ENCODE measurements at places on chromosomes 13 and 19.

GRCh38 chr13:59301174-59301567 lies 862.6 kb downstream of the DIAPH3 start:
- DNase-seq: no peak

GRCh38 chr19:7811989-7812388 lies 18.0 kb upstream of the EVI5L start:
- no peak for DNase-seq

DNA sequence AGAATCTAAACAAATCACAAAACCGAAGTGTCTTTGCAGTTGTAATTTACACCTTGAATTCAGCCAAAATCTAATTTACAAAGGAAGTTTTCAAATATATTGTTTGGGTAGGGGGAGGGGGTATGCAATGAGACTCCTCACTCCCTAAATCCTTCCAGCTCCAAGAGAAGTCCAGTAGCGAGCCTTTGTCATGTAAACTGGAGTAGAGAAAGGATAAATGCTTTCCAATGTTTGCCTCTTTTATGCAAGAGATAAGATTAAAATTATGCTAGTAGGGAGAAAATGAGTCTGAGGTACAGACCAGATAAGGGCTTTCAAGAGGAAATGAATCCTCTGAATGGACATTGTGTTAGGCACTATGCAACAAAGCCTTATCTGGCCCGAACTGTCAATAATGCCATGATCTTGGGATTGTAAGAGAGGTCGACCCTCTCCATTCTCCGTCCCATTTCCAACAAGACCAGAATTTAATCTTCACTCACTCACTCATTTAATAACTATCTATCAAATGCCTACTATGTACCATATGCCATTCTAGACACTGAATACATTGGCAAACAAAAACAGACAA lies 199.2 kb downstream of the LACC1 start:
- no peak for DNase-seq

GRCh38 chr19:16226184-16226591 lies 28.5 kb downstream of the AP1M1 start:
- DNase-seq: no peak

DNA sequence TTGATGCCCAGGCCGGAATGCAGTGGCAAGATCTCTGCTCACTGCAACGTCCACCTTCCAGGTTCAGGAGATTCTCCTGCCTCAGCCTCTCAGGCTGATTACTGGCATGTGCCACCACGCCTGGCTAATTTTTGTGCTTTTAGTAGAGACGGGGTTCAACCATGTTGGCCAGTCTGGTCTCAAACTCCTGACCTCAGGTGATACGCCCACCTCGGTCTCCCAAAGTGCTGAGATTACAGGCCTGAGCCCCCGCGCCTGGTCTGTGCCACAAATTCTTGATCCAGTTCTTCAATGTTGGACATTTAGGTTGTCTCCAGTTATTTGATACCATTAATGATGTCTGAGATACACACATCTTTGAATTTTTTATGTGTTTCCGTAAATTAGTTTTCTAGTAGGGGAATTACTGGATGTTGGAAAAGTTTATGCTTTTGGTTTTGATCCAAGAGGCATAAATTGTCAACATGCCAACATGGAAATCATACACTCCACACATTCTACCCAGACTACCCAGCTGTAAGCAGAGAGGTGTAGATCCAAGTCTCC lies 525 bp upstream of the COG3 start:
- no peak for DNase-seq

GRCh38 chr19:48490981-48491792 lies 20.4 kb downstream of the LMTK3 start:
- DNase-seq: no peak

DNA sequence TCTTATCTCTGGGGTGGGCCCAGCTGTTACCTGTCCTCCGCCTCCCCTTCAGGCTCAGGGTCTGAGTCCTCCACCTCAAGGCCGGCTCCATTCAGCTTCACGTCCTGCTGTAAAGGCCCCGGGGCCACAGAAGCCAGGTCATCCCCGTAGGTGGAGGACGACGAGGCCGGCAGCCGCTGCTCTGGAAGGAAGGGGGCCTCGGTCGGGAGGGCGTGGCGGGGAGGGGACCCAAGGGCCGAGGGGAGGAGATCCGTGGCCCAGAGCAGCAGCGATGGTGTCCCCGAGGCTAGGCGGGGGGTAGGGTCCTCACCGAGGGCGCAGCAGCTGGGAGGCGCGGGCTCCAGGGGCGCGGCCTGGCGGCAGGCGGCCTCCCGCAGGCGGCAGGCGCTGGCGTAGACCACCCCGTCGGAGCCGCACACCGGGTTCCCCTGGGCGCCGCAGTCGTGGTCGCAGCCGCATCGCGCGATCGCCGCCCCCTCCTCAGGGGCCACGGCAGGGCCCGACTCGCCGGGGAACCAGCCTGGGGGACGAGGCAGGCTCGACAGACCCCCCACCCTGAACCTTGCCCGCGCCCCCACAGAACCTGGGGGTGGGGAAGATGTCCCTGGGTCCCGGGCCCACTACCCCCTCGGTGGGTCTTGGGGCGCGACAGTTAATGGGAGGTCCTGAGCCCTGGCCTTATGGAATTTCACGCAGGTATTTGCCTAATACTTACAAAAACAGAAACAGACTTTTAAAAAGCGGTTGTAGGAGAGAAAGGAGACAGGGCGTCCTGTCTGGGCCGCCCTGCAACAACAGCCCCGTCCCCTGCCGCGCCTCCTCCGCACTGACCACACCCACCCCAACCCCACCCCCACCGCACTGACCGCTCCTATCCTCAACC lies 7.6 kb downstream of the F2RL3 start:
- no peak for DNase-seq

- no peak for DNase-seq
These were observed 9.7 kb downstream of the PRKACA start for GRCh38 chr19:14107581-14108461.

GRCh38 chr13:82800391-82800790 lies 1081.9 kb downstream of the SLITRK1 start:
- no peak for DNase-seq

DNA sequence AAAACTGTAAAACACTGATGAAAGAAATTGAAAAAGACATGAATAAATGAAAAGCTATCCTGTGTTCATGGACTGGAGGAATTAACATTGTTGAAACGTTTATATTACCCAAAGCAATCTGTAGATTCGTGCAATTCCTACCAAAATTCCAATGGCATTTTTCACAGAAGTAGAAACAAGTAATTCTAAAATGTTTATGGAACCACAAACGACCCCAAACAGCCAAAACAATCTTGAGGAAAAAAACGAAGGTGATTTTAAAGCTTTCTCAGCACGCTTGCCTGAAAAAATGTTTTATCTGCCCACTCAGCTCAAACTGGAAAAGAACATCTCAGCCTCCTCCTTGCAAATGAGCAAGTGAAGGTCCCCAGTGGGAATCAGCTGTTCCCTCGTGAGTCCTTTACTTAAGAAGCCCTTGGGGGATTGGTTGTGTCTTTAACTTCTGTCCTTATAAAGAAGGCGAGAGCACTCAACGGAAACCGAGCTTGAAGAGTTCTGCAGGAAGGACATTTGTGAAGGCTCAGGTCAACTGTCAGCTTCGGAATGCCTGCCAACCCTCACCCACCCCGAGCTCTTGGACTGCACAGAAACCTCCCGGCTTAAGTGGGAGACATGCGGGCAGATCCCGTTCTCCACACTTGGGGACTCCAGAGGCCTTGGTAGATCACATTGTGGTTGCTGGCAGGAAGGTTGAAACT lies 256.0 kb upstream of the IRS2 start:
- DNase-seq: no peak

- DNase-seq: no peak
These were observed 529.6 kb downstream of the FGF9 start for GRCh38 chr13:22200440-22200839.

- DNase-seq: no peak
These were observed 126.0 kb downstream of the PCCA start for GRCh38 chr13:100214886-100215285.

DNA sequence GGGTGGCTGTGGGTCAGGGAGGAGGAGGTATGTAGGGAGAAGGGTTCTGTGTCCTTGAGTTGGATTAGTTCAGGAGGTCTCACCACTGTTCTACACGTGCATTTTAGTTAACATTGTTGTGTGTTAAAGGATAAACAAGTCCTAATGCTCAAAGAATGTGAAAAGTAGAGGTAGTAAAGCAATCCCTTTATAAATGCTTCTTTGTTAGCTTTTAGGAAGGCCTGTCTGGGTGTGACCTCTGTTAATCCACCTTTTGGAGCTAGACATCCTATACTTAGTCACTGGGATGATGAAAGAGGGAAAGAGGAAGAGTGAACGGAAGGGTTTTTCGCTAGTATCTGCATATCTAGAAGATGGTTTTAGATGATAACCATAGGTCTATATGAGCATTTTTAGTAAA lies 42.2 kb upstream of the FLT1 start:
- no peak for DNase-seq

DNA sequence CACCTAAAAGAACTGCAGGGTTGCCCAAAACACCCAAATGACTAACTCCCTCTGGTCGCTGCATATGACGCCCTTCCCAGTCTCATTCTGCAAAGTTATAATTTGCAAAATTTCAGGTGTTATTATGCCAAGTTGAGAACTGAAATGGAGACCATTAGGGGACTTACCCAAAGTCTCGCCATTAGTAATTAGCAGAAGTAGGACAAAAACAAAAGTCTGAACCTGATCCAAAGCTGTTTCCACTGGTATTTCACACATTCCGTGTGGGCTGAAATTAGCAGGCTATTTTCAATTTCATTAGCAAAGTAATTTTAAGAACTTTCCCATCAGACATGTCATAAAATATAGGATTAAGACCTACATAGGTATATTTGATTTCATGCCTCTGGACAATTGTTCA lies 6.8 kb downstream of the RUBCNL start:
- no peak for DNase-seq

- DNase-seq: no peak
These were observed 343.9 kb downstream of the OXGR1 start for GRCh38 chr13:96650301-96650886.

DNA sequence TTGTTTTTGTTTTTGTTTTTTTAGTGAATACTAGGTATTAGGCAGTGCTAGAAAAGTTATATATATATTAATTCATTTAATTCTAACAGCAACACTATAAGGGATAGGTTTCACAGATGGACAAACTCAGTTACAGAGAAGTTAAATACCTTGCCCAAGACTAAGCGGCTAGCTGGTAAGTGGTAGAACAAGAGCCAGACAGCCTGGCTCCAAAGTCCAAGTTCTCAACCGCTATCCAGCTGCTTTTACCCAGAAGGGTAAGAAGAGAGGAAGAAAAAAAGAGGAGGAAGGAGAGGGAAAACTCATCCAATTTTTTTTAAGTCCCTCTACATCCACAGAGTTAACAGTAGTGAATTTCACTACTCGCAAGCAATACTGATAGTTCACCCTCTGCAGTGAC lies 217.0 kb downstream of the SPRY2 start:
- DNase-seq: no peak

GRCh38 chr13:37241786-37242185 lies 136.3 kb upstream of the CSNK1A1L start:
- DNase-seq: no peak

DNA sequence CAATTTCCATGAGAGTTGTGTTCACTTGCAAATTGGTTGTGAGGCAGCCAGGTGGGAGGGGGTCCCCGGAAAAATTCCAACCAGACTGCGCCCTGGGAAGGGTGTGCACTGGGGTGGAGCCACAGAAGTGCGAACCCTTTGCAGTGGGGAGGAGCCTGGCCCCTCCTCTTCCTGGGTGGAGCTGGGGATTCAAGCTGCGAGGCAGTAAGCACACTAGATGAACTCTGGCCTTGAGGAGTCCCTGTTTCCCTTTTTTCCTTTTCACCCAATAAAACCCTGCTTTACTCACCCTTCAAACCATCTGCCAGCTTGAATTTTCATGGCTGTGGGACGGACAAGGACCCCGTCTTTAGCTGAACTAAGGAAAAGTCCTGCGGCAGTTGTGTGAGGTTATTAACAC lies 31.0 kb upstream of the MBNL2 start:
- DNase-seq: no peak
